Iris pigment epithelial cell (primary cell): ENCODE measurements at places on chromosomes 13 and 19.

DNA sequence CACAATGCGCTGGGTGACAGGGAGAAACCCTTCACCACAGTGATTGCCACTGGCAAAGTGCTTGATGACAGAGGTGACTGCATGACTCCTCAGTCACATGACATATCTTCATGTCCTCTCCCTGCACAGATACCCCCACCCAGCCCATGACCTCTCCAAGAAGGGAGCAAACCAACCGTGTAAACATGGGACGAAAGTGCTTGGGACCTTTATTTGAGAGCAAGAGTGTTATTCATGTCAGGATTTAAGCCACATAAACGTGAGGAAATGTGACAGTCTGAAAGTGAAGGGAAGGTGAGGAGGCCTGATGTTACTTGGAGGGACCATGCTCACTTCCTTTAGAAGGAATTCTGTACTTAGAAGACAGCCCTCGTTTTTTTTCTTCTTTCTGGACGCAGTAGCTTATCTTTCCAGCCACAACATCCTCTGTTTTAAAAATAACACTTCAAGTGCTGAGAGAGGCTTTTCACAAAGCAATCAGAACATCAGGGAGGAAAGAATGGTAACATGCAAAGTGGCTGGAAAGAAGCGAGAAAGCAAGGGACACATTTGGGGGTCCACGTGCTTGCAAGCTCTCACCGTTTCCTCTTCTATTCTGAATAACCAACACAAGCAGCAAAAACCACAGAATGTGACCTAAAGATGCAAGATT is 35.6 kb downstream of the EPS15L1 start:
- peak; percentile 66 for DNase-seq

GRCh38 chr19:33678796-33679585 is 57.2 kb downstream of the CHST8 start:
- DNase-seq, result no peak

- no peak for DNase-seq
These were observed 16.4 kb downstream of the MAB21L1 start for GRCh38 chr13:35460061-35460460.

- no peak for DNase-seq
These were observed 79.8 kb downstream of the CHST8 start for GRCh38 chr19:33701565-33701964.

DNA sequence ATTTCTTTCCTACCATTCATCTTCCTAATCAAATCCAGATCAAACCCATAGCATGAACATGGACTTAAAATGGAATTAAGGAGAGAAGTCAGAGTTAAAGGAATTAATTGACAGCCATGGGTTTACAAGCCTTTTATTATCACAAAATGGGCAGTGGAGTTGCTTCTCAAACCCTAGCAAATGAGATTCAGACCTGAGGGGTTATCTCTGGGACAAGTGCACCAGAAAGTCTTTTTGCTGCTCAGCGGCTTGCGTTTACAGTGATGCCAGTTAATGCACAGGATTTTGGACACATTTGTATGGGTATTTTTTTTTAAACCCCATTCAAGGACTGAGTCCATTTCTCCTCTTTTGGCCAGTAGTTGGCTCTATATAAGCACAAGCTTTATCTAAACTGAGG is 503.0 kb downstream of the EFNB2 start:
- no peak for DNase-seq

- no peak for DNase-seq
These were observed 106.0 kb downstream of the KDM4B start for GRCh38 chr19:5074830-5075394.

DNA sequence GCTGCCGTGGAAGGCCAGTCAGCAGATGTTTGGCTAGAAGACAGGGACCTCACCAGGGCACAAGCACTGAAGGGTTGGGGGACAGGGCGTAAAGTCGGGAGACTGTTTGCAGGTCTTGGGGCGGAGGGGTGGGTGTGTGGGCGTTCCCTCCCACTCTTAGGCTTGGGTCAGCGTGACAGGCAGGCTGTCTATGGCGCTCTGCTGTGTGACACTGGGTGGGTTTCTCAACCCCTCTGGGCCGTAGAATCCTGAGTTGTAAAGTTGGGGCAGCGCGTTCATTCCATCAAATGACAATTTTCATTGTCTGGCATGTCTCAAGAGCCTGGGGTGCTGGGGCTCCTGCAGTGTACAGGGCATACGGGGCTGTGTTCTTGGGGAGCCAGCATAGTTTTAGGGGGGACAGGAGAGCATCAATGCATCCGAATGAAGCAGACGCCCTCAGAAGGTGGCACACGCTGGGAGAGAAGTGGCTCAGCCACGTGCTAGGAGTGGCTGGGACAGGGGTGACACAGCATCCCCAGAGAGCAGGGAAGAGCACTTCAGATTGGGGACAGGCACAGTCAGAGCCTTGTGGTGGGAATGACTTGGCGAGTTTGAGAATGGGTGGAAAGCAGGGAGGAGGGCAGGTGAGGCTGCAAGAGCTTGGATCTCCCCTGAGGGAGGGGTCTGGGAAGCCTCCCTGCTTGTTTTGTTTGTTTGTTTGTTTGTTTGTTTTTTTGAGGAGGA is 4.4 kb downstream of the CRTC1 start:
- no peak for DNase-seq

DNA sequence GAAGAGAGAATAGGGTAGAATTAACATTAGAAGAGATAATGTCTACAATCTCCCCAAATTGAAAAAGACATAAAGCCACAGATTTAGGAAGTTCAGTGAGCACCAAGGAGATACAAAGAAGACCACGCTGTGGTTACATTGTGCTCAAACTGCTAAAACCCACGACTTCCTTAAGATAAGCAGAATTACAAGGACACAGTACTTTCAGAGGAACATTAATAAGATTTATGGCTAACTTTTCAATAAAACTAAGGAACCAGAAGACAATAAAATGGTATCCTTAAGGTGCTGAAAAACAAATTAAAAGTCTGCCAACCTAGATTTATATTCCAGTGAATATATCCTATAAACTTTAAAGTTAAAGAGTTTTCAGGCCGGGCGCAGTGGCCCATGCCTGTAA is 7.4 kb upstream of the IL17D start:
- DNase-seq, result no peak

GRCh38 chr13:28741084-28741491 is 22.3 kb upstream of the SLC46A3 start:
- peak; percentile 64 for DNase-seq

- DNase-seq, result no peak
These were observed 146.9 kb downstream of the TEX29 start for GRCh38 chr13:111467111-111467890.

GRCh38 chr13:21405309-21405708 is 53.8 kb downstream of the ZDHHC20 start:
- DNase-seq, result no peak

DNA sequence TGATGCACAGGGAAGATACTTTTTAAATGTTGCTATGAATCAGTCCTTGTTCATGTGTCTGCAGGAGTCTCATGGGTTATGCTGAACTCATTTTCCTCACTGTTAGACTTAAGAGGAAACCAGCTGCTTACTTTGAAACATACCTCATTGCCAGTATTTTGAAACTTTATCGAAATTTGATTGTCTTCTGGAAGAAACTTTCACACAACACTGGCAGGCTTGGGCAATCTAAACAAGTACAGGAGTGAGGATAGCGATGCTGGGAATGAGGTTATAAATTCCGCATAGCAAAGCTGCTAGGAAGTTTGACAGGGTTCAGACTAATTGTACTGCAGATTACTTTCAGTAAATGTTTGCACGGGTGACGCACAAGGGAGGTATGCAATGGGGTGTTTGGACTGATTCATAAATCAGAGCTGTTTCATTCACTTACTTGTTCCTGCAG is 245.7 kb downstream of the DNAJC15 start:
- peak; percentile 99 for DNase-seq

- DNase-seq, result peak; percentile 39
These were observed 875.4 kb upstream of the SLC10A2 start for GRCh38 chr13:103941506-103942140.

DNA sequence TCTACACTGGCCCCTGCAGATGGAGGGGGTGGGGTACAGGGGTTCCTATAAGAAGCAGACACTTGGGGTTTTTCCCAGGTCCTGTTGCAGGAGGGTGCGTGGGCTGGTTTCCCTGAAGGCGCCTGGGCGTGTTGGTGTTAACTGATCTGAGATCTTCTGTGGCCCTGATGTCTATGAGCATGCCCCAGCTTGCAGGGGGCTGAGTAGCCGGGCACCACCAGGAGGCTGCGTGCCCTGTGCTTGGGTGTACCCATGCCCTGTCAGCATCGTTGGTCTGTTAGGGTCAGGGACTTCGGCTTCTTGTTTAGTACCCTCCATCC is 45.3 kb downstream of the CAPN12 start:
- DNase-seq, result peak; percentile 37

DNA sequence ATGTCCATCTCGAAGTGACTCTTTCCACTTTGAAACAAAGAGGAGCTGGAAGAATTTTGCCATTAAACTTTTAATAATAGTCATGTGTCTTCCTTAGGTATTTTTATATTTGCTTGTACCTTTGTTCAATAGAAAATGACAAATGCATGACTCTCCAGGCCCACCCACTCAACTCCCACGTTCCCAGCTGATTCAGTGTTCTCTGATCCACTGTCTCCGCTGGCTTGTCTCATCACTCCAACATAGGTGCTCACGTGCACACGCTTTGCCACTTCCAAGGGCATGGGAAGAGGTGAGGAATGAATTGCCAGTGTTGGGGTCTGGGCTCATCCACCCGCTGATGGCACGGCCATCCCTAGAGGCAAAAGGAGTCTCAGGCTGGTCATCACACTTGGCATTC is 24.5 kb downstream of the RASL11A start:
- DNase-seq, result no peak

GRCh38 chr19:54207676-54207982 is 7.0 kb downstream of the RPS9 start:
- DNase-seq, result no peak
